ENCODE measurements at places on chromosomes 6 and 20.

DNA sequence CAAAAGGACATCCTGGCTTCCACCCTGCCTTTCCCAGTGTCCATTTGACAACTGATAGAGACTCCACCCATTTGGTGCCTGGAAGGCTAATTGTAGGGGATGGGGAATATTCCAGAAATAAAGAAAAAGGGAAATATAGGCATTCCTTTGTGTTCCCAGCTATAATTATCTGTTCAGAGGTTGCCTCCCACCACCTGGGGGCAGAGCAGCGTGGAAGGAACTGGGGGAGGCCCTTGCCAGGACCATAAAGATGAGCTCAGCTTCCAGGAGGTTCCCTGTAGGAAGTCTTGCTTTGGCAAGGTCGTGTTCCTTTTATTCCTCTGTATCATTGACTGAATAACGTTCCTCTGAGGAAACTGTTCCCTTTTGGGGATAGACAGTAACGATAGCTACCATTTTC is 214.7 kb downstream of the TFAP2C start:
- no peak for DNase-seq

DNA sequence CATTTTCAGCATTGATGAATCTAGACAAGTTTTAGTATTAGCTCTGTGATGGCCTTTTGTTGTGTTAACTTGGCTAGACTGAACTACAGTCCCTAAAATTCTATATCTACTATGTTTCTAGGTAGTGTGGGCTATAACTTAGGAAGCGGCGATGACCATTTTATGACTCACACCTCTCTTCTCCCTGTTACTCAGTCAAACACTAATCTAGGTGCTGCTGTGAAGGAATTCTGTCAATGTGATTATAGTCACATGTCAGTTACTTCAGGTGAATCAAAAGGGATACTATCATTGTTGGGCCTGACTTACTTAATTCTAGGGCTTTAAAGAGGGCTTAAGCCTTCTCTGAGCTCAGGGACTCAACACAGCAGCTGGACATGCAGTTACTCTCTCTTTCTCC is 691.5 kb upstream of the MAP3K7 start:
- no peak for DNase-seq

- DNase-seq: no peak
Observed at GRCh38 chr6:138818496-138819194, 22.8 kb downstream of the ECT2L start.

GRCh38 chr6:118856301-118856700 is 37.7 kb upstream of the ASF1A start:
- no peak for DNase-seq

- DNase-seq: no peak
Observed at GRCh38 chr6:14546036-14546435, 428.5 kb downstream of the CD83 start.
